ENCODE measurements at places on chromosomes 1 and 21.

GRCh38 chr1:43066578-43066977, 105.5 kb downstream of the EBNA1BP2 start:
- no peaks in the 10 kb centered on the region for H3K36me3 ChIP-seq
- no peak overlapping the region for H3K4me3 ChIP-seq
- no peak overlapping the region for H3K27ac ChIP-seq

GRCh38 chr1:24263211-24263610, 55.9 kb upstream of the GRHL3 start:
- H3K36me3 ChIP-seq = no peaks in the 10 kb centered on the region
- H3K4me1 ChIP-seq = no peaks in the 10 kb centered on the region
- no peaks in the 10 kb centered on the region for H3K27me3 ChIP-seq
- no peak overlapping the region for H3K4me3 ChIP-seq

GRCh38 chr1:53524428-53525375, 65.5 kb downstream of the DMRTB1 start:
- no peaks in the 10 kb centered on the region for H3K4me1 ChIP-seq
- H3K27ac ChIP-seq = no peak overlapping the region
- DNase-seq = no peak
- H3K36me3 ChIP-seq = no peaks in the 10 kb centered on the region
- H3K27me3 ChIP-seq = no peaks in the 10 kb centered on the region

DNA sequence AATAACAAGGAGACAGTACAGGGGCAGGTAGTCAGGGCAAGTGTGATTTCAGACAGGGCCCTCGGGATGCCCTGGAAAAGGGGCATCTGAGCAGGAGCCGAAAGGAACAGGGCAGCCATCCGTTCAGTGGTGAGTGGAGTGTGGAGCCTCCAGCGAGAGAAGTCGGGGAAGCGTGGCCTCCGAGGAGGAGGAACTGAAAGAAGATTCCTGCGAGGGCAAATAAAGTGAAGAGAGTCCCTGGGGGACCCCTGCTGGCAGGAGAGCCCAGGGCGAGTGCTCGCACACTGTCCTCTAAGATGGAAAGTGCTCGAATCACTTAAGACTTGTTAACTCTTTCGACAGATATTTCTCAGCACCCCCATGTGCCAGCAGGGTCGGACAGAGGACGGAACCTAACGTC, 3.5 kb upstream of the UTS2 start:
- no peak overlapping the region for H3K27ac ChIP-seq
- H3K36me3 ChIP-seq = no peaks in the 10 kb centered on the region
- H3K4me3 ChIP-seq = no peak overlapping the region
- no peaks in the 10 kb centered on the region for H3K27me3 ChIP-seq
- DNase-seq = no peak

GRCh38 chr1:46130121-46130520, 2.3 kb downstream of the PIK3R3 start:
- DNase-seq = no peak
- peak overlapping the region; percentile 96 for H3K27ac ChIP-seq
- H3K4me3 ChIP-seq = peak overlapping the region; percentile 95
- peaks cover 34% of the 10 kb centered on the region for H3K4me1 ChIP-seq
- no peaks in the 10 kb centered on the region for H3K36me3 ChIP-seq
- H3K27me3 ChIP-seq = peaks cover 6% of the 10 kb centered on the region

- H3K27me3 ChIP-seq = no peaks in the 10 kb centered on the region
- DNase-seq = no peak
- H3K36me3 ChIP-seq = no peaks in the 10 kb centered on the region
These were observed 62.6 kb upstream of the C1orf105 start for GRCh38 chr1:172357753-172358385.

DNA sequence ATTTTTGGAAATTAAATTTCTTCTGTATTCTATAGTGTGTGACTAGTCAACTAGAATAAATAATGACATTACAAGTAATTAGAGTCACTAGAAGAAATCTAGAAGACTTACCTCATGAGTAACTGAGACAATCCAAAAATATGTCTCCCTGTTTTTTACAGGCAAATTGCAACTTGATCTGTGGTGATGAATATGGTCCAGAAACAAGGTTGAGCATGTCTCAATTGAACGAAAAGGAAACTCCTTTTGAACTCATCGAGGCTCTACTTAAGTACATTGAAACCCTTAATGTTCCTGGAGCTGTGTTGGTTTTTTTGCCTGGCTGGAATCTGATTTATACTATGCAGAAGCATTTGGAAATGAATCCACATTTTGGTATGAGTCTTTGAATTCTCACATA, 36.7 kb downstream of the DHX9 start:
- no peak for DNase-seq
- no peak overlapping the region for H3K4me3 ChIP-seq
- no peaks in the 10 kb centered on the region for H3K27me3 ChIP-seq
- H3K4me1 ChIP-seq = no peaks in the 10 kb centered on the region
- H3K27ac ChIP-seq = peak overlapping the region; percentile 0
- peaks cover 6% of the 10 kb centered on the region for H3K36me3 ChIP-seq

- DNase-seq = peak; percentile 32
- H3K4me3 ChIP-seq = no peak overlapping the region
- H3K36me3 ChIP-seq = no peaks in the 10 kb centered on the region
- H3K27ac ChIP-seq = peak overlapping the region; percentile 66
These were observed 31.3 kb downstream of the ZBTB8B start for GRCh38 chr1:32496127-32496526.

GRCh38 chr1:2789164-2789985, 12.1 kb downstream of the TTC34 start:
- peaks cover 58% of the 10 kb centered on the region for H3K27me3 ChIP-seq
- H3K4me1 ChIP-seq = no peaks in the 10 kb centered on the region
- no peaks in the 10 kb centered on the region for H3K36me3 ChIP-seq
- DNase-seq = no peak
- H3K4me3 ChIP-seq = no peak overlapping the region
- no peak overlapping the region for H3K27ac ChIP-seq

DNA sequence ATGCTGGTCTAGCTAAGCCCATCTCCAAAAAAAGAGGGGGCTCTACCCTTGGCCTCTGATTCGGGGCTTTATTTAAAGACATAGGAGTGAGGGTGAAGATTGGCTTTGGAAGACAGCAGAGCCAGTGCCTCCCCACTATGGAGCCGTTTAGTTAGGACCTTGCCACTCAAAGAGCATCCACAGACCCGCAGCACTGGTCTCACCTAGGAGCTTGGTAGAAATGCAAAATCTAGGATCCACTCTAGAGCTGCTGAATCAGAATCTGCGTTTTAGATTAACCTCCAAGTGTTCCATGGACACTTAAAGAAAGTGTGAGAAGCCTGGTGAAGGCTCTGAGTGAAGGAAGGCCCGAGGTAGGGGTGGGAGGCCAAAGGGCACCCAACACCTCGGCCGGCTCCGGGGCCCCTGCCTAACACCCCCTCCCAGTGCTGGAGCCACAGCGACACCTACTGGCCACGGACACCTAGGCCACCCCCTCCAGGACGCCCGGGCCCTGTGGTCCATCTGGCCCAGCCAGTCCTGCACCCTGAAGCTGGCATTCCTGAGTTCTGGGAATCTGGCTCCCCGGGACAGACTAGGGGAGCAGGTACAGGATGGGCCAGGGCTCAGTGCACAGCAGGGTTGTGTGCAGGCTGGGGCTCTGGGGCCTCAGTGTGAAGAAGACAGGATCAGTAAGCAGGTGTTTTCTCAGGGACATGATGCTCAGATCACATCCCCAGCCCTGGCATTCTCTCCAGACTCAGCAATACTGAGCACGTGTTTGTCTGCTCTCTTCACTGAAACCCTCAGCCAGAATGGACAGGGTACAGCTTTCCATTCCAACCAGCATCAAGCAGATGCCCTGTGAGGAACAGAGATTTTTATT, 79.2 kb downstream of the TMEM53 start:
- H3K27ac ChIP-seq = no peak overlapping the region
- no peaks in the 10 kb centered on the region for H3K27me3 ChIP-seq
- H3K4me1 ChIP-seq = no peaks in the 10 kb centered on the region
- DNase-seq = peak; percentile 54
- no peak overlapping the region for H3K4me3 ChIP-seq
- no peaks in the 10 kb centered on the region for H3K36me3 ChIP-seq

DNA sequence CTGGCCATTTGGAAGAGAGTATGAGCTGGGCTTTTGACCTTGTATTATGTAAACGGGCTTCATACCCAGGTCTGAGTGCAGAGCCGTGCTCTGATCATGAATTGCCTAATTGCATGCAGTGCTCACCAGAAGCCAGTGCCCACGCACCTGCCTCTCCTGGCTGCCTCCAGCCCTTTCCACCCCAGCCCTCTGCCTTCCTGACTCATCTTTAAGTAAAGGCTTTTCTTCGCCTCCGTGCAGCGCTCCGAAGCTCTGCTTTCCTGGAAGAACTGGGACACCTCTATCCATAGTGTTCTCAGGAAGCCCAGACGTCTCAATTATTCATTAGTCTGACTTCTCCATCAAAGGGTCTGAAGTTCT, 413.7 kb downstream of the PTPRU start:
- H3K4me3 ChIP-seq = no peak overlapping the region
- H3K36me3 ChIP-seq = no peaks in the 10 kb centered on the region
- no peaks in the 10 kb centered on the region for H3K27me3 ChIP-seq

DNA sequence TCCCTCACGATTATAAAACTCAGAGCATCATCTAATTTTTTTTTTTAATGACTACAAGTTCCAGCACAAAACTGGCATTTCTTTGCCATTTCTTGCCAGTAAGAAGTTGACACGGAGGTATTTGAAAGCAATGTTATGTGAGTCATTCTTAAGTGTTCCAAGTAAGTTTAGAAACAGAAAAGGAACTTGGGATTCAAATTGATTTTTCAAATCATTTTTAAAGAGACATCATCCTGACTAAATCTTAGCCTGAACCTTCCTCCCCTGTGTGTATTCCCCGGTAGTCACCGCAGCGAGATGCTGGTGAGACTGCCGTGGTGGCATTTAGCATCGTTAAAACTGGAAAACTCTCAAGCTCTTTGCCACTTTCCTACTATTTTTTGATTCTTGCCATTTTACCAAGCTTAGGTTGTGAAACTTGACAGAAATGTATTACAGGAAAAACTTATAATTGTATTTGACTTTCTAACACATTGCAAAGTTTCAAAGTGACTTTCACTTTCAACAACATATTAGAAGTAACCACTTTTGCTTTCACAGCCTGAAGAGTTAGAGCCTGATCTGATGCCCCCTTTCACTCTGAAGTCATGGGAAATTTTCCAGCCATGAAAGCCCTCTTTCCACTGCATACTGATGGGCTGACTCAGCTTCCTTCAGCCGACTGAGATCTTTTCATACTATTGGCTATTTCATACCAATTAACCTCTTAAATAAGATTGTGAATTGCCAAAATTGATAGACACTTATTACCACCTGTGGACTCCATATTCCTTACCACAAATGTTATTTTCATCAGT, 61.4 kb downstream of the OLFML2B start:
- peak overlapping the region; percentile 24 for H3K4me3 ChIP-seq
- peaks cover 11% of the 10 kb centered on the region for H3K36me3 ChIP-seq
- peak overlapping the region; percentile 62 for H3K27ac ChIP-seq
- H3K4me1 ChIP-seq = peaks cover 3% of the 10 kb centered on the region

- no peak for DNase-seq
- H3K4me1 ChIP-seq = peaks cover 51% of the 10 kb centered on the region
These were observed 3.1 kb downstream of the ACTA1 start for GRCh38 chr1:229430761-229431283.

DNA sequence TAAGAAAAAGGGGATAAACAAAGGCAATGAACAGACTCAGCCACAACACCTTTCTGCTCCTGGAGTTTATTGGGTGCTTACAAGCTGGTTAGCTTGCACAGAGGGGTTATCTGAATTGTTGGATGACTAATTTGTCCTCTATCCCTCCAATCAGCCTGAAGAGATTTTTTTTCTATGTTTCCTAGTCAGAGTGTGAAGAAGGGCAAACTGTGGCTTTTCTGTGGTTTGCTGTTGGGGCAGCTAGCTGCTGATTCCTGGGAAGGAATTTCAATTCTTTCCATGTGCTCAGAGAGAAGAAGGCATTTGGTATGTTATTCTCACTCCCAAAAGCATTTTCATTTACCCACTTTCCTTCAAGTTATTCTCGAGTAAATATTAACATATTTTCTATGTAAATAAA, 48.6 kb downstream of the PCP4 start:
- DNase-seq = no peak
- no peak overlapping the region for H3K4me3 ChIP-seq
- H3K27ac ChIP-seq = no peak overlapping the region
- no peaks in the 10 kb centered on the region for H3K4me1 ChIP-seq
- H3K36me3 ChIP-seq = no peaks in the 10 kb centered on the region

DNA sequence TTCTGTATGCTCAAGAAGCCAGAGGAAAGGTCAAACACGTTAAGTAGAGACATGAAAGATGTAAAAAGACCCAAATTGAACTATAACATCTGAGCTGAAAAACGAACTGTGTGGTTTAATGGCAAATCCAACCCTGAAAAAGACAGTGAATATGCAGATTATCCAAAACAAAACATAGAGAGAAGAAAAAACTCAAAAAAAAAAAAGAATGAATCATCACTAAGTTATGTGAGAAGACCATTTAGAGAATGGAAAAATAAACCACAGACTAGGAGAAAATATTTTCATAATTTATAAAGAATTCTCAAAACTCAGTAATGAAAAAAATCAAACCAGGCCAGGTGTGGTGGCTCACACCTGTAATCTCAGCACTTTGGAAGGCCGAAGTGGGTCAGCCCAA, 253.3 kb downstream of the PLPP3 start:
- H3K27me3 ChIP-seq = no peaks in the 10 kb centered on the region
- no peak for DNase-seq
- H3K36me3 ChIP-seq = no peaks in the 10 kb centered on the region
- no peak overlapping the region for H3K27ac ChIP-seq

GRCh38 chr1:61301824-61302657, 219.7 kb downstream of the NFIA start:
- DNase-seq = no peak
- H3K36me3 ChIP-seq = no peaks in the 10 kb centered on the region
- peak overlapping the region; percentile 59 for H3K27ac ChIP-seq
- H3K4me1 ChIP-seq = peaks cover 32% of the 10 kb centered on the region
- H3K4me3 ChIP-seq = no peak overlapping the region

GRCh38 chr1:58398714-58399113, 147.8 kb downstream of the OMA1 start:
- H3K27ac ChIP-seq = no peak overlapping the region
- no peaks in the 10 kb centered on the region for H3K27me3 ChIP-seq
- H3K4me1 ChIP-seq = peaks cover 5% of the 10 kb centered on the region

DNA sequence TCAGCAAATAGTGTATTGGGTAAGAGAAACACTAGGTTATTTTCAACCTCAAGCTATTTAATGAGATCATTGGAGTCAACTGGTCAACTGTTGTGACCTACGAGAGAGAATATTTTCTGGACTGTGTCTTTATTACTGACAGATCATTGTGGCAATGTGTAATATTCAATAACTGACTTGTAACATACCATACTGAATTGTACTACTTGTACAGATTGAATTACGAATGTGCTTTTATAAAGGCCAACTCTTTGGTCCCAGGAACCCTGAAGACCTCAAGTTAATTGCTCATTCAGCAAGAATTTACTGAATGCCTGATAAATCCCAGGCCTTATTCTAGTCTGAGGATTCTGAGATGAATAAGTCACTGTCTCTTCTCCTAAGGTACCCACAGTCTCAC, 56.1 kb upstream of the CAMK1G start:
- H3K27me3 ChIP-seq = no peaks in the 10 kb centered on the region
- DNase-seq = no peak
- no peak overlapping the region for H3K27ac ChIP-seq
- no peaks in the 10 kb centered on the region for H3K4me1 ChIP-seq
- H3K4me3 ChIP-seq = no peak overlapping the region

All from gastrocnemius medialis (tissue), 4 donors.